ENCODE measurements at places on chromosomes 16 and 17.

DNA sequence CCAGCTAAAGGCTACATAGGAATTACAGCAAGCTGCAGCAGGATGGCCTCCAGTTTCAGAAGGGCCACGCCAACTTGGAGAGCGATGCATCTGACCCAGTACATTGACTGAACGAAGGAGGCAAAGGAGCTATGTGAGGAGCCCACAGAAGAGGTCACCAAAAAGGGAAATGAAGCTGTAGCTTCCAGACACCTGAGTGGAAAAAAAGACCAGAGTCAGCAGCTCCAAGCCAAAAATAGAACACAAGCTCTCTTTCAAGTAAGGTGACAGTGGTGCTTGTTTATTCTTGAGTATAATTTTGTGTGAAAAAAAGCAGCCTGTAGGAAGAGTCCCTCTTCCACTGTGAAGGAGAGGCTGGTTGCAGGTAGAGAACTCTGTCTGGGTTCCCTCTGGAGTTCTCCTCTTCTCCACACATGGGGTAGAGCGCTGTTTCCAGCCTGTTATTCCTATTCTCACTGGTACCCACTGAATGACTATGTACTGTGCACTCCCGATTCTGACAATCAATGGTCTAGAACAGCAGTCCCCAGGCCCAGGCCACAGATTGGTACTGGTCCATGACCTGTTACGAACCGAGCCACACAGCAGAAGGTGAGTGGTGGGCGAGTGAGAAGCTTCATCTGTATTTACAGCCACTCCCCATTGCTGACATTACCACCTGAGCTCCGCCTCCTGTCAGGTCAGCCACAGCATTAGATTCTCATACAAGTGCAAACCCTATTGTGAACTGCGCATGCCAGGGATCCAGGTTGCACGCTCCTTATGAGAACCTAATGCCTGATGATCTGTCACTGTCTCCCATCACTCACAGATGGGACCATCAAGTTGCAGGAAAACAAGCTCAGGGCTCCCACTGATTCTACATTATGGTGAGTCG, 15.1 kb downstream of the CCL4 start:
- DNase-seq: no peak

DNA sequence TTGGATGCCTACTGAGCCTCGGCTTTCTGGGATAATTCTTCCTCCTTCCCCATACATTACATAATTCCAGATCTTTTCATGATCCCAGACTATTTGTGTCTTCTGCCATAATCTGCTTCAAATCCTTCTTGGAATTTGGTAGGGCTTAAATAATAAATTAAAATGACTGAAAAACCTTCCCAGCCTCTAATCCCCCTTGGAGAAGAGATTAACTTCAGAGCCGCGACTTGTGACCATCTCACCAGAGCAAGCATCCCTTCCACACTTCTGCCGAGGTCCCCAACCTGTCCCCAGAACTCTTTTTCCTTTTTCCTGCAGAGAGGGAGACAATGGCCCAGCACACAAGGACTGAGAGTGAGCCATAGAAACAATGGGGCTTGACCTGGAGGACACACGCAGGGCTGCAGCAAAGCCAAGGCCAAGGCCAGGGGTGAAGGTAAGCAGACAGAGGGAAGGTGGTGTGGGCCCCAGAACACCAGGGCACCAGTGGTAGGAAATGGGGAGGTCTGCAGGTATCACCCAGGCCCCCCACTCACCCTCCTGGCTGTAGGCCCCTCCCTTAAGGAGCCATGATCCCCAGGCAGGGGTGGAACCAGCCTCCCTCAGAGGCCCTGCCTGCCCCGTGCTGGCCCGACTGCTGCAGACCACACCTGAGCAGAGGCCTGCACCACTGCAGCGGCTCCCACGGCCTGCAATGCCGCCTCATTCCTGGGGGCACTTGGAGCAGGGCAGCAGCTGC, 9.6 kb upstream of the BCAR1 start:
- DNase-seq: no peak

DNA sequence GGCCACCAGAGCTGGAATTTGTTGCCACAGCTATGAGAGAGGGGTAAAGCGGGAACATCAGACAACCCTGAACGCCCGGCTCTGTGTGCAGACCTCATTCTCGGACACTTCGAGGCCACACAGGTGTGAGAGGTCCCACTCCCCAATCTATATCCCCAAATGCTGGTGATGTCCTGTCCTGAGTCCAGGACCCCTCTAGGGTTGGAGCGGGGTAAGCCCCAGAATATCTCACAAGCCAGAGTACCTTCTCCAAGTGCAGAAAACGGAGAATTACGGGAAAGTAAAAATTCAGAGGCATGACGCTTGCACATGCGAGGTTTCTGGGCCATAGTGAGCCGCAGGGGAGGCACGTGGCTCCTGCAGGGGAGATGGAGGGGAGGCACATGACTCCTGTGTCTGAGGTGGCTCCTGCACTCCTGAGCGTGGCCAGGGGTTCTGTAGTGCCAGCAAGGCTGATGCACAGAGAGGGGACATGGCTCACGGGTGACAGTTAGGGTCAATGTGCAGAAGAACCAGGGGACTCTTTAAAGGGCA, 248.0 kb downstream of the RBFOX3 start:
- no peak for DNase-seq

DNA sequence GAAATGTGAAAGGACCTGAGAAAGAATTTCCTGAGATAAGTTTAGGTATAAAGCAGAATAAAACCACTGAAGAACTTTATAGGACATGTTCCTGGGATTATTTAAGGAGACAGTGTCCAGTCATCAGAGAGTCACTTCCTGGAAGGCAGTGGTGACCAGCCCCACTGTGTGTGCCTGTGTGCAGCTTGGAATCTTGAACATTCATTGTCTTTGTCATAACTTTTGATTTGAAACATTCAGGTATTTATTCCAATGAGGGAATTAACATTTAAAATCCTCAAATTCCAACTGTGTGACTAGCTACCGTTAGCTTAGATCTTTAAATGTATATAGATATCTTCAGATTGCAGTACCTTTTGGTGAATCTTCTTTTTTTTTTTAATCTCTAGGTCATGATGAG, 61.7 kb upstream of the MRC2 start:
- DNase-seq: no peak

DNA sequence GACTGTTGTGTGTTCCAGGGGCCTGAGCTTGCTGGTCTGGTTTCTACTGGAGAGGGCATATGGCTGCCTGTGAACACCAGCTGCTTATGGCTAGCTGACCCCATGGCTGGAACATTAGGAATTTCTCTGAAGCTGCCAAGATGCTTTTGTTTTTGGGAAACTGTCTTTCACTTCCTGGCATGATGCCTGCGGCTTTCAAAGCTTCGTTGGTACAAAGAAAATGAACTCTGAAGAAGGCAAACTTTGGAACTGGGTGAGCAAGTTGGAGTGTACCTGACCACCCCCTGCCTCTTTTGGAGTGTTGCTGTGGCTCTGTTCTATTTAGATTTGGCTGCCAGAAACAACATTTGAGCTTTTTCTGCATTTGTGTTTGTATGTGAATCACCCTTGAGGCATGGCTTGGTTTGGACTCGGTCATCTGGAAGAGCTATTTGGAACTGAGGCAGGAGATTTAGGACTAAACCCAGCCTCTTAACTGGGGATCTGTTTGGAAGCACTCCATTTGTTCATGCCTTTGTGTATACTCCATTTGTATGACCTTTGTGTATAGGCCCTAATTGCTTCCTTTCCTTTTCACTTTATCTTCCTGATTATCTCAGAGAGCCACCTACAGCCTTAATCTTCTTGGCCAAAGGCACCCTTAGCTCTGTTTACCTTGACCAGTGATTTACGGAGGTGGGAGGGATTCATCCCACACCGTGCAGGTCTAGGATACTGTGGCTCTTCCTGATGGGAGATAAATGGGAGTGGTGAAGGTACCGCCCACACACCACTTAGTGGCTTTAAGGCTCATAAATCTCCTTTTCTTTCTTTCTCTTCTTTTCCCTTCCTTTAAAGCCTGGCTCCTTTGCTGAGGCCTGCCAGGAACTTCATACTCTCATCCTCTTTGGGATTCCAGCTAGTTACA, 7.3 kb upstream of the CPHXL start:
- no peak for DNase-seq

DNA sequence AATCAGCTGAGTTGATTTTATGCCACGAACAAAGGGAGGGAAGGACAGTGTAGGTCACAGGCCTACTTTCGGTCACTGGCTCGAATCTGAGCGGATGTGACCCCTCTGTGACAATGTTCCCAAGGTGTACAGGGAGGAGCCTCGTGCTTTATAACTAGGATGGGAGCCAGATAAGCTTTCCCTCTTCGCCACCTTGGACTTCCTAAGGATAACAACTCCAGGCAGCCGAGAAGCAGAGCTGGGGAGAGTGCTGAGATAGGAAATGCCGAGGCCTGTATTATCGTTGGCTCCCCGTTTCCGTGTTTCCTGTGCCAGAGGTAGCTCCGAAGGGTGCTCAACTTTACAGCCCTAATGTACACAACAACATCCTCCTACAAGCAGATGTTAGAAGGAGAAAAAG, 217.8 kb upstream of the IRX3 start:
- no peak for DNase-seq

DNA sequence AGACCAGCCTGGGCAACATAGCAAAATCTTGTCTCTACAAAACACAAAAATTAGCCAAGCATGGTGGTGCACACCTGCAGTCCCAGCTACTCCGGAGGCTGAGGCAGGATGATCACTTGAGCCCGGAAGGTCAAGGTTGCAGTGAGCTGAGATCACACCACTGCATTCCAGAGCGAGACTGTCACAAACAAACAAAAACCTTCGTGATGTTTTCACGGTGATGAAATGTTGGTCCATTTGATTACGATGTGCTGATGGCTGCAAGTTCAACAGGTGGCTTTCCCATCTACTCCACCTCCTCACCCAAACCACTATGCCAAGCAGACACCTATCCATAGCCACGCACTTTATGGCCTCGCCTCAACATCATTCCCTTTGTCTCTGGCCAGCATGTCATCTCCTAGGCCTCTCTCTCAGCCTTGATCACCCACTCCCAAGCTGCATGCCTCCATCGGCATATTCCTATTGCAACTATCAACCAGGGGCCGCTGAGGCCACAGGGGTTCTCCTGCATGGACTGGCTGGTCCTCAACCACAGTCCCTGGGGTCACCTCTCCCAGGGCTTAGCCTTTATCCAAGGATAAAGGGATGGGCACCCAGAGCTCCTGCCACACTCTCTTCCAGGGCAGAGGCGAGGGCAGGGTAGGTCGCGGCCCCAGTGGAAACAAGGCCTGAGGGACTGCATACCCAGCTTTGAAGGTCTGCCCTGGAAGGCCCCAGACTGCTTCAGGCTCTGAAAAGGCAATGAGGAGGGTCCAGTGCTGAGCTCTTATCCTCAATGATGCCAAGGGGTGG, 17.1 kb upstream of the ALOX15B start:
- DNase-seq: no peak

DNA sequence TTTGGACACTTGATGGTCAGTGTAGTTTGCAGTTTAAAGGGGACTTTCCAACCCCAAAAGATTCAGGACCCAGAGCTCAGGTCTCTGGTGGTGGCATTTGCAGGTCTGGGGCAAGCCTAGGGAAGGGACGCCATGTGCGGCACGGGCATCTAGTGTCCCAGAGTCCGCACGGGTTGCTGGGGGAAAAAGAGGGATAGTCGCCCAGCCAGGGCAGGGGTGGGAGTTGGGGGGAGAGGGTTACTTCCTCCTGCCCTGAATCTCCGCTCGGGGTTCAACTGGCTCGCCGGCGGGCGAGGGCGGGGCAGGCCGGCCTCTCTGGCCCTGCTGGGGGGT, 239 bp upstream of the CA7 start:
- DNase-seq: no peak

GRCh38 chr16:3256866-3257465, 533 bp upstream of the MEFV start:
- DNase-seq: no peak

GRCh38 chr16:17397499-17397891, 73.3 kb downstream of the XYLT1 start:
- peak; percentile 30 for DNase-seq

DNA sequence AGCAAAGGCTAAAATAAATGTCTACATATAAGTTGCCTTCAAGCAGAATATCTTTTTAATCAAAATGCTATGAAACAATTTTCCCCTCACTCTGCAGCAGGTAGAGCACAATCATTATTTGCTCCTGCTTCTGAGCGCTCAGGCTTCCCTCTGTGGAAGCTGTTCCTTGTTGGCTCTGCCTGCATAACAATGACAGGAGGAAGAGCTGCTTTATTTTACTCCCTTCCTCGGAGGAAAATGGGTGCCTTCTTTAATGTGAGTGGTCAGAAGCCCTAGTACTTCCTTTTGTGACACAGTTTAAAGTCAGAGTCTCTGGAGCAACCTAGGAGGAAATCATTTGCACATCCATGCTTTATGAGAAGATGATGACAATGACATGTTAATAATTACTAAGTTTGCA, 492.1 kb downstream of the CDH8 start:
- no peak for DNase-seq

DNA sequence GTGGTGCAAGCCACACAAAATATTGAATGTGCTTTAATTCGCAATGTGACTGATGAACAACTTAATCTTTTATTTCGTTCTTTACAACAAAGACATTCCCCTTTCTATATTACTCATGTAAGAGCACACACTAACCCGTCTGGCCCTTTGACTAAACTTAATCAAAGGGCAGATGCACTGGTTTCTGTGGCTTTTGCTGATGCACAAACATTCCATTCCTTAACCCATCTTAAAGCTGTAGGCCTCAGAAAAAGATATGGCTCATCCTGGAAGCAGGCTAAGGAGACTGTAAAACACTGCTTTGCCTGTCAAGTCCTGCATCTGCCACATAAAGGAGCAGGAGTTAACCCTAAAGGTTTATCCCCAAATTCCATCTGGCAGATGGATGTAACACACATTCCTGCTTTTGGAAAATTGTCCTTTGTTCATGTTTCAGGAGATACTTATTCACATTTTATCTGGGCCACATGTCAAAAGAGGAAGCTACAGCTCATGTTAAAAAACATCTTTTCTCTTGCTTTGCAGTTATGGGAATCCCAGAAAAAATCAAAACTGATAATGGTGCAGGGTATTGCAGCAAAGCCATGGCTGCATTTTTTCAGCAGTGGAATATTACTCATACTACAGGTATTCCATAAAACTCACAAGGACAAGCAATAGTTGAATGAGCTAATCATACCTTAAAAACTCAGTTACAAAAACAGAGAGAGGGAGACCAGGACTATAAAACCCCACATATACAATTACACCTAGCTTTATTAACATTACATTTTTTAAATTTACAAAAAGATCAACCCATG, 137.2 kb downstream of the AHSP start:
- no peak for DNase-seq

DNA sequence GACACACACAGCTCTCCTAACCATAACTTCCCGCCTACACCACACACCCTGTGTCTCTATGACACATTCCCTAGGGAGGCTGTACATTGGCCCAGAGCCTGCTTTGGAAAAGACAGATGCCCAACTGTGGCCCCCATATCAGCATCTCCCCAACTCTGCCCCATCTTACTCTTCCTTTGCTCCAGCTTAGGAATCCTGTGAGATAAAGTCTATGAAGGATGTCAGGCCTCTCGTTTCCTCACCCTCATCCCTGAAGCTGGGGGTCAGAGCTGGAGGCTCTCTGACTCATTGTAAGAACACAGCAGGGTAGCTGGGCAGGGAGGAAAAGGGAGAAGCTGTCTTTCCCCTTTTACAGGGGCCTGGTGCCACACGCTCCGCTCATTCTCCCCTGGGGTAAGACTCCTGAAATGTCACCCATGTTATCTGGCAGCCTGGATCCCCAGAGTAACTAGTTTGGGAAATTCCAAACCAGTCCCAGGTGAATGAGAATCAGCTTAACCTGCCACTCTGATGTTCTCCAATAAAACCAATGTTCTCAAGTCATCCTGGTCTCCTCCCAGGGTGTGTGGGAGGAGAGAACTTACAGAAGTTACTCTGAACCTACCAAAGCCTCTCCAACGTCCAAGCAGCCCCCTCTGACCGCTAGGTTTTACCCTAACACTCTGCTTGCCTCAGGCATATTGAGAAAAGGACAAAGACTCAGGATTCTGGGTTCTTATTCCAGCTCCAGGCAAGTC, 2.8 kb downstream of the RAPGEFL1 start:
- DNase-seq: no peak

- DNase-seq: no peak
Measured at GRCh38 chr16:85836706-85837582, 37.4 kb downstream of the COX4I1 start.
